ENCODE measurements at places on chromosomes 7 and 10.
A peak's percentile ranks its signal among the peaks of the same experiment; 100 is the strongest.

DNA sequence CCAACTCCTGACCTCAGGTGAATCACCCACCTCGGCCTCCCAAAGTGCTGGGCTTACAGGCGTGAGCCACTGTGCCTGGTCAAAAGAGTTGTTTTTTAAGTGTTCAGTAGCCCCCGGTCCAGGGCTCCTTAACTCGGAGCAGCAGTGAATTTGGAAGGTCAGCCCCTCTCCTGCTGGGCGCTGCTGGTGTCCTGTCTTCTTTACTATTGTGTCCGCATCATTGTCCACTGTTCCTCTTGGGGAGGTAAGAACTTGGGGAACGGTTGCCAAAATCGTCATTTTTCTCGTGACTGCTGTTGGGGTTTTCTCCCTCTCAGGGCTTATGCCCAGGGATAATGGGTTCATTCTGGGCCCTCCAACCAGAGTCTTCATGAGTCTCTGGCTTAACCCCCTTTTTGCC is 46.7 kb downstream of the CAMK1D start:
- no peaks in the 10 kb centered on the region for H3K4me1 ChIP-seq
- H3K4me3 ChIP-seq, result no peak overlapping the region
- no peaks in the 10 kb centered on the region for H3K27me3 ChIP-seq

DNA sequence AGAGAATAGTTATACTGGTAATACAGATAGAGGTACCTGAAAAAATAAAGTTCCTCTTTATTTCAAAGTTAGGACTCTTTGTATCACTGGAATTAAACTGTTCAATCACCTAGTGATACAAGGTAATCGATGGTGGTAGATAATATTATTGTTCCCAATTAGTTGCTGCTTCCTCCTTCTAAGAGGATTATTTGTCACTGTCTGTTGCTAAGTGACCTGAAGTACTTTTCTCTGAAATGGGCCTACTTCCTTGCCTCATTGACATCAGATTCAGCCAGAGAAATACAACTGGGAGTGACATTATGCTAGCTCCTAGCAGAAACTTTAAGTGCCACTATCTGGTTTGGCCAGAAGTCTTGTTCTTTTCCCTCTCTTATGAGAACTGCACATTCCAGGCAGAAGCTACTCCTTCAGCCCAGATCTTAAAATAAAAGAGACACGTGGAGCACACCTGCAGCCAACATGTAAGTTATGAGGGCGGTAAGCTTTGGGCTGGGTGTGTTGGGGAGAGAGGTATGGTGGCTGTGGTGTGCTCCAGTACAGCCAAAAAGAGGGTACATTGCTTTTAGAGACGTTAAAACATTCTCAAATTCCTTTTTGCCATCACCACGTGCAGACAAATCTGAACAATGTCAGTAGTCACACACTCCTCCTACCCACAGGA is 54.8 kb downstream of the MINDY3 start:
- H3K27me3 ChIP-seq, result no peaks in the 10 kb centered on the region
- H3K36me3 ChIP-seq, result peaks cover 7% of the 10 kb centered on the region
- H3K4me3 ChIP-seq, result no peak overlapping the region
- no peak overlapping the region for H3K27ac ChIP-seq
- no peaks in the 10 kb centered on the region for H3K4me1 ChIP-seq

- no peaks in the 10 kb centered on the region for H3K4me1 ChIP-seq
- DNase-seq, result no peak
- H3K27ac ChIP-seq, result no peak overlapping the region
Measured at GRCh38 chr7:74495112-74496086, 41.7 kb downstream of the GTF2IRD1 start.

DNA sequence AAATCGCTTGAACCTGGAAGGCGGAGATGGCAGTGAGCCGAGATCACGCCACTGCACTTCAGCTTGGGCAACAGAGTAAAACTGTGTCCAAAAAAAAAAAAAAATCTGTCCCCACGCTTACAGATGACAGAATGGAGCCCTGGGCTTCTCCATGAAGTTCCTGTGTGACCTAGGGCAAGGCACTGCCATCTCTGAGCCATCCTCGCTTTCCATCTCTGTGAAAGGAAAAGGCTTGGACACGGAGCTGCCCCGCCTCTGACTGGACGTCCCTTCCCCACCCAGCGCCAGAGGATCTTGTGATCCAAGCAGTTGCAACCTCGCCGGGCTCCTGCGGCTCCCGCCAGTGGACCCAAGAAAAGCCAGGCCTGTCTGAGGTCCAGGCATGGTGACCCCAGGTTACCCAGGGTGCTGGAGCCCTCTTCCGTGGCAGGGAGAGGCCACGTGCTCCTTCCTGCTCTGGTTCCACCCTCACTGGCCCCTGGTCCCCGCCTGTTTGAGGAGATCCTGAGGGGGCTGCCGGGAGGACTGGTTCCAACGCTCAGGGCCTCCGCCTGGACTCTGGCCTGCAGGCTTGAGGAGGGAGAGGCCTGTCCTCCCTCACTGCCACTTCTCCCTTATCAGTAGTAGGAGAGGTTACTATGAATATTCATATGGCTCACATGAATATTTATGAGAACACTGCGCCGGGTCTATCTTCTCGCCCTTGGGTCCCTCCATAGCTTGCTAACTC is 25.6 kb upstream of the ELFN1 start:
- no peaks in the 10 kb centered on the region for H3K27me3 ChIP-seq
- no peak overlapping the region for H3K4me3 ChIP-seq
- H3K36me3 ChIP-seq, result no peaks in the 10 kb centered on the region

GRCh38 chr7:101576998-101577397 is 52.1 kb downstream of the MYL10 start:
- H3K4me3 ChIP-seq, result no peak overlapping the region
- DNase-seq, result no peak
- H3K27me3 ChIP-seq, result no peaks in the 10 kb centered on the region
- no peaks in the 10 kb centered on the region for H3K4me1 ChIP-seq
- no peak overlapping the region for H3K27ac ChIP-seq

DNA sequence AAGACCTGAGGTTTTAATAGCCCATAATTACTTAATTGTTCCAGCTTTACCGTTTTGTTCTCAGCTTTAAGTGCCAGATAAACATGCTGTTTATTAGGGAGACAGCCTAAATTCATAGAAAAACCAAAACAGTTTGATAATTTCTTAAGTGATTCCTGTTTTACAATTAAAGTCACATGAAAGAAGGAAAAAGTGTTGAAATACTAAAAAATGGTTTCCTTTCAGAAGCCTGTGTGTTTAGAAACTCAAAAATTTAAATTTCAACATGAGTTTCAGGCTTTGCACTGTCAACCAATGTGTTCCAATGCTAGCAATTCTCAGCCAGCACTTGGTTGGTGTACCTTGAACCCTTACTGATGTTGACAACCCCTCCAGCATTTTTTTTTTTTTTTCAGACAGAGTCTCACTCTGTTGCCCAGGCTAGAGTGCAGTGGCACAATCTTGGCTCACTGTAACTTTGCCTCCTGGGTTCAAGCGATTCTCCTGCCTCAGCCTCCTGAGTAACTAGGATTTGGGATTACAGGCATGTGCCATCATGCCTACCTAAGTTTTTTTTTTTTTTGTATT is 135.3 kb downstream of the ICA1 start:
- DNase-seq, result no peak
- no peak overlapping the region for H3K27ac ChIP-seq
- no peaks in the 10 kb centered on the region for H3K27me3 ChIP-seq
- H3K36me3 ChIP-seq, result no peaks in the 10 kb centered on the region

DNA sequence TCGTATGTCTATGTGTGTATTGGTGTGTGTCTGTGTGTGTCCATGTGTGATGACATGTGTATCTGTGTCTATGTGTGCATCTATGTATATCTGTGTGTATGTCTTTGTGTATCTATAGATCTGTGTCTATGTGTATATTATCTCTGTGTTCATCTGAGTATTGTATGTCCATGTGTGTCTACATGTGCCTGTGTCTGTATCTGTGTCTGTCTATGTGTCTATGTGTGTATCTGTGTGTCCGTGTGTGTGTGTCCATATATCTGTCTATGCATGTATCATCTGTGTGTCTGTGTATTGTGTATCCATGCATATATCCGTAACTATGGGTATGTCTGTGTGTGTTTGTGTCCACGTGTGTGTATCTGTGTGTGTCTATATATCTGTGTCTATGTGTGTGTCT is 2.7 kb upstream of the FAM20C start:
- no peaks in the 10 kb centered on the region for H3K27me3 ChIP-seq
- no peaks in the 10 kb centered on the region for H3K36me3 ChIP-seq
- H3K27ac ChIP-seq, result no peak overlapping the region
- peaks cover 31% of the 10 kb centered on the region for H3K4me1 ChIP-seq
- no peak for DNase-seq

DNA sequence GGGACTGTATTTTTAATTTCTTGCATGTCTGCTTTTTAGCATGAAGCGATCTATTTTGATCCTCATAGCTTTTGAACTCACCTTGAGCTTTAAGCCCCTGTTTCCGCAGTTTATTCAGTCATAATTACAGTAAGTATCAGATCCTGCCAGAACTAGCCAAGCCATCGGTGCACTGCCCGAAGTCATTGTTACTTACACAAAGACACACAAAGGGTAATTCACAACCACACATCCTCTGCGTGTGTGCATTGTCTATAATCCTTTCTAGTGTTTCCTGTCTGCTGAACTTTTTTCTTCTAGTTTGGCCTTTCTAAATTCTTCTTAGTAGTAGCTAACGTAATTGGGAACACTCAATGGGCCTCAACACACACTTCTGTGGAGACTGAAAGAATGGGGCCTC is 133.0 kb downstream of the SFMBT2 start:
- no peaks in the 10 kb centered on the region for H3K36me3 ChIP-seq
- H3K27me3 ChIP-seq, result no peaks in the 10 kb centered on the region
- no peak overlapping the region for H3K4me3 ChIP-seq
- no peak overlapping the region for H3K27ac ChIP-seq
- DNase-seq, result no peak

DNA sequence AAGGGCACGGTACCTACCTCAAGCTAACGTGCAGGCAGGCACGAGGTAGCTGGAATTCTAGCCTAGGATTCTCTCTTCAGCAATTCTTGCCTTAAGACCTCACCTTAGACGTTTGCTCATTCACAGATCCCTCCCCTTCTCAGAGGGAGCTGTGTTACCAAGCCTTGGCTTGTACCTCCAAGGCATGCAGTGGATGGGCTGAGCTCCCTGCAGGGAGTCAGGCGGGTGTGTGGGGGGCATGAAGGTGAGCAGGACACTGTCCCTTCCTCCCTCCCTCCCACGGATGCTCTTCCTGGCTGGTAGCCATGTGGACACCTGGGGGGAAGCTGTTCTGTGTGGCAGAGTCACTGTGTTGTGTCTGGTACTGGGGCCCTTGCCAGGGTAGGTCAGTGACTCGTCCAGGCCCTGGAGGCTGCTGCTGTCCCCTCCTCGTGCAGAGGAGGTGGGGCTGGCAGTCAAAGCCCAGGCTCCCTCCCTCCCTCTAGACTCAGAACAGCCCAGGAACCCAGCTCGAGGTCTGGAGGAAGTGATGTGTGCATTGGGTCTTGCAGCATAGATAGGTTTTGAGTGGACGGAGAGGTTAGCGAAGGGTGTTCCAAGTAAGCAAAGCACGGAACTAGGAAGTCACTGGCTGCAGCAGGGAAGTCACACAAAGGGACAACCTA is 222.2 kb upstream of the SH2B2 start:
- DNase-seq, result no peak
- no peak overlapping the region for H3K4me3 ChIP-seq
- no peaks in the 10 kb centered on the region for H3K27me3 ChIP-seq
- H3K27ac ChIP-seq, result peak overlapping the region; percentile 30

GRCh38 chr10:79123547-79123963 is 54.8 kb downstream of the ZMIZ1 start:
- no peaks in the 10 kb centered on the region for H3K4me1 ChIP-seq
- no peak for DNase-seq
- no peak overlapping the region for H3K4me3 ChIP-seq

DNA sequence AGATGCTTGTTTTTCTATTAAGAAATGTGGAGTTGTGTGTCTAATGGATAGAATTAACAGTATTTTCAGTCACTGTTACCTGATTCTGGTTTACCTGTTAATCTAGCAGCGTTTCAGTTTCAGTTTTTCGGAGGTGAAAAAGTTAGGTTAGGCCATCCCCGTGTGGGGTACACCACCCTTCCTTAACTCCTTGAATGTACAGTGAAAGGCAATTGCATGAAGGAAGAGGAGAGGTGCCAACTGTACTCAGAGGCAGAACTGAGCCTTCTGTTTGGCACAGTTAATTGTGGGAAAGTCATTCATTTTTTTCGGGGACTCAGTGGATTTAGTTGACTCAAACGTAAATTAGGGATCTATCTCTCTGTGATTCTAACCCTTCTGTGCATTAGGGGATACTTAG is 35.5 kb downstream of the RPA3 start:
- H3K27me3 ChIP-seq, result no peaks in the 10 kb centered on the region
- H3K4me1 ChIP-seq, result no peaks in the 10 kb centered on the region
- no peak for DNase-seq
- no peaks in the 10 kb centered on the region for H3K36me3 ChIP-seq
- no peak overlapping the region for H3K4me3 ChIP-seq

DNA sequence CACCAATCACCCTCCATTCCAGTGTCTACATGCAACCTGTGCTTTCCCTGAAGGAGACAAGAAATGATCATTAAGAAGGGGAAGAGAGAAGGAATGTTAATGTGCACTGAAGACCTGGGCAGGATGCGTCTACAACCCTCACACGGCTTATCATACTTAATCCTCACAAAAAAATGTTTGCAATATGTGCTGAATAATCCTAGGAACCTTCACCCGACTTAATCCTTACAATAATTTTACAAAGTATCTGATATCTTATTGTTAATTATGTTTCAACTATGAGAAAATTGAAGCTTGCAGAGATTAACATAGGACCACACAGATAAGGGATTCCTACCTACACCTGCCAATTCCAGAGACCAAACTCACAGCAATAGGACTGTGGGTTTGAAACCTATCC is 145.1 kb upstream of the NOBOX start:
- no peaks in the 10 kb centered on the region for H3K36me3 ChIP-seq
- H3K27ac ChIP-seq, result no peak overlapping the region
- no peak for DNase-seq

GRCh38 chr7:17155529-17155928 is 142.9 kb upstream of the AHR start:
- H3K36me3 ChIP-seq, result no peaks in the 10 kb centered on the region
- no peaks in the 10 kb centered on the region for H3K4me1 ChIP-seq
- H3K27ac ChIP-seq, result no peak overlapping the region
- no peak for DNase-seq

GRCh38 chr7:82729172-82730030 is 285.8 kb upstream of the CACNA2D1 start:
- H3K27me3 ChIP-seq, result no peaks in the 10 kb centered on the region
- no peak overlapping the region for H3K27ac ChIP-seq
- no peaks in the 10 kb centered on the region for H3K4me1 ChIP-seq
- DNase-seq, result no peak
- no peak overlapping the region for H3K4me3 ChIP-seq

DNA sequence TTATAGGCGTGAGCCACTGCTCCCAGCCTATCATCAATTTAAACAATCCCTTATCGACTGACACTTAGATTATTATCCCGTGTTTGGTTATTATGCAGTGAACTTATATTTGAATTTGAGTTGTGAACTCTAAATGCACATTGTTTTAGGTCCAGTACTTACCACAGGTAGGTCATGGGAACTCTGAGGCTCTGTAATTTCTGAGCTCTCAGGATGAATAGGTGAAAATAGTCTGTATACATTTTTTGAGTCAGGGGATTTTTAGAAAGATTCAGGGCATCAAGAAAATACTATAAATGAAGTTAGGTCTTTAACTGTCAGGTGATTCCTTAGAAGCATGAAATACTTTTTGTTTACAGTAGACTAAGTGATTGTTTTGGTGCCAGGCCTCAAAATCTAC is 8.8 kb downstream of the CCDC136 start:
- H3K36me3 ChIP-seq, result no peaks in the 10 kb centered on the region
- H3K4me1 ChIP-seq, result no peaks in the 10 kb centered on the region
- no peaks in the 10 kb centered on the region for H3K27me3 ChIP-seq

- no peak overlapping the region for H3K4me3 ChIP-seq
- no peak overlapping the region for H3K27ac ChIP-seq
- H3K4me1 ChIP-seq, result no peaks in the 10 kb centered on the region
- DNase-seq, result no peak
- H3K36me3 ChIP-seq, result no peaks in the 10 kb centered on the region
- H3K27me3 ChIP-seq, result no peaks in the 10 kb centered on the region
Measured at GRCh38 chr7:78052112-78052511, 253.5 kb downstream of the PHTF2 start.

Measured in Peyer's patch (tissue), 4 donors.